ENCODE measurements at places on chromosomes 4 and X.

DNA sequence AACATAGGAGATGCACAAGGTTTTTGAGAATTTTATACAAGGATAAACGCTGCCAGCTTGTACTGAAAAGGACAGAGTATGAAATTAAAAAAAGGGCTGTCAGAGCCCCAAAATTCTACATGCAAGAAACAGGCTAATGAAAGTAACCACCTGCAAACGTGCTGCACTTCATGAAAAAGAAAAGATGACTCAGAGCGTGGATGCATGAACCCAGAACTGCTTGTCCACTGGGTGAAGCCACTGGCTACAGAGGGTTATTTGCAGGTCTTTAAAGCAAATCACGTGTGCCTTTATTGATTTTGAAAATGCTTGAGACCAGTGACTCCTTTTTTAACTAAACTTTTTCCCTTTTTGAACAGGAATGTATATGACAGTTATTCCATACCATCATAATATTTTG lies 25.3 kb upstream of the FRMD7 start:
- DNase-seq, result no peak

GRCh38 chr4:145804116-145804515 lies 124.2 kb downstream of the C4orf51 start:
- DNase-seq, result no peak

- DNase-seq, result no peak
Measured at GRCh38 chr4:42483426-42484379, 86.4 kb downstream of the SHISA3 start.

DNA sequence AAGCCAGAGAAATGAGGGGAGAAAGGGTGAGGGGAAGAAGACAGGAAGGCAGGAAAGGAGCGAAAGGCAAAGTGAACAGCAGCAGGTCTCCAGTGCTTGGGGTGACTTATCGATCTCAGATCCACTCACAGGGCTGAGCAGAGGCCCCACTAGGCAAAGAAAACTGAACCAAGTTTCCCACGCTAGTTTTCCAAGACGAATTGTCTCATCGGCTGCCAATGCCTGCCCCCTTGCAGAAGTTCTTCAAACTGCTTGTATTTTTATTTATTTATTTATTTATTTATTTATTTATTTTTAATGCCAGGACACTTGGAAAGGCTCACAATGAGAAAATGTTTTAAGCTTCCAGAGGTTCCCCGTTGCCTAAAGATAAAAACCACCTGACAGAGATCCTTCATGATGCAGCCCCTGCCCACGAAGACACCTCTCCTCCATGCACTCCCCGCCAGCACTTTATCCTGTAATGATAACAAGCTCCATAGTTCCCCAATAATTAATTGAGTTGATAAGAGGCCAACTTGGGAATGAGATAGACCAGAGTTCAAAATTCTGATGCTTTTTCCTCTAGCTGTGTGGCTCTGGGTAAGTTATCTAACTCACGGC lies 43.2 kb downstream of the QDPR start:
- peak; percentile 20 for DNase-seq

DNA sequence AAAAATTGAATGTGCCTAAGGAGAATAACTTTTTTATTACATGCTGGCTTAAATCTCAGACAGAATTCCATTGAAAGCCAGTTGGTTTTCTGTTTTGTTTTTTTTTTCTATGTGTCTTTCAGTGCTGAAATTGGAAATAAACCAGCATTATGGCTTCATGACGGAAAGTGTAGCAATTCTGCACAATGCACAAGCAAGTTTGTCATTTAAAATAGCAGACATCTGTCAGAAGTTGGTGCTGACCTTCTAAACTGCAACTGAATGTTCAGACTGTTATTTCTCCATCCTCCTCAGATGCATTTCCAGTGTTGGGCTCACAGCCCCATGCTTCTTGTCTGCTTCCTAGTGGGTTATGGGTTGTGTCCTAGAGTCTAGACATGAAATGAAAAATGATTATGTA lies 107.2 kb upstream of the LIMCH1 start:
- DNase-seq, result no peak

DNA sequence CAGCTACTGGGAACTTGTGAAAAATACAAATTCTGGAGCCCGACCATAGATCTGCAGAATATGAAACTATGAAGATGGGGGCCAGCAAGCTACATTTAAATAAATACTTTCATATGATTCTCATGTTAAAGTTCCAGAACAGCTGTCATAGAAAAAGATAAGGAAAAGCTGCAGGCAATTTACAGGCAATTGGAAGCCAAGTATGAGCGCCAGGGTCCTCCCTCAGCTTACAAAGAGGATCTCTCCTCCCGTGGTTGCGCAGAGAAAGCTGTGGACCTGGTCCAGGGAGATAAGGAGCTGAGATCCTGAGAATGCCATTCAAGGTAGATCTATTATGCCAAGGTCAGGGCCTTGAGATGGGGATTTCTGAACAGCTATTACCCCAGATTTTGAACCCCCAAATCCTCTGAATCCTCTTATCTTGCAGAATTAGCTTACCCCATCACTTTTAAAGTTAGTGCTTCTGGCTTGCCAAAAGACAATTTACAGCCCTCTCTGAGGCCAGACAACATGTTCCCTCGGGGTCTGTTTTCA lies 25.6 kb upstream of the FRAS1 start:
- DNase-seq, result peak; percentile 0

DNA sequence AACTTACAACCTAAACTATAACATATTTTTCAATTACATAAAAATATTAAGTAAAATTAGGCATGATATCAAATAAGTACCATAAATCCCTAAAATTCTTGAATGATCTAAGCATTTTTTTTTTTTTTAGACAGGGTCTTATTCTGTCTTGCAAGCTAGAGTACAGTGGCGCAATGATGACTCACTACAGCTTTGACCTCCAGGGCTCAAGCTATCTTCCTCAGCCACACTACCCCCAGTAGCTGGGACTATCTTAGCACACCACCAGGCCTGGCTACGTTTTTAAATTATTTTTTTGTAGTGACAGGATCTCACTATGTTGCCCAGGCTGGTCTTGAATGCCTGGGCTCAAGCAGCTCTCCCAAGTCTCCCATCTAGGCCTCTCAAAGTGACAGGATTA lies 1042.3 kb downstream of the FSTL5 start:
- DNase-seq, result no peak

DNA sequence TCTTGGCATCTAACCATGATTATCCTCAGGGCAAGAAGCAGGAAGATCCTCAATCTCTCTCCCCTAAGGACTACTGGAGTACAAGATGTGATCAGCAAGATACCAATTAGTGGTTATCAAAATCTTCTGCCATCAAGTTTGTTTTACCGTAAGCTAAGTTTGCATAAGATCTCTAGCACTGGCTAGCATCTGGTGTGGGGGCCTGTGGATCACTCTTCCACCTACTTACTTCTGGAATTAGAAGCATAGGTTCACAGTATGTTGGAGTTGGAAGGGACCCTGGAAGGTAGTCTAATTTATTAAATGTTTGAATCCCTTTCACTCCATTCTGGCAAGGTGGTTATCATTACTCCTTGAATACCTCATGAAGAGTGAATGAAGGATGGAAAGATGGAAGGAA lies 93.3 kb upstream of the BANK1 start:
- DNase-seq, result no peak

GRCh38 chrX:18931972-18932371 lies 51.9 kb downstream of the PHKA2 start:
- DNase-seq, result no peak

DNA sequence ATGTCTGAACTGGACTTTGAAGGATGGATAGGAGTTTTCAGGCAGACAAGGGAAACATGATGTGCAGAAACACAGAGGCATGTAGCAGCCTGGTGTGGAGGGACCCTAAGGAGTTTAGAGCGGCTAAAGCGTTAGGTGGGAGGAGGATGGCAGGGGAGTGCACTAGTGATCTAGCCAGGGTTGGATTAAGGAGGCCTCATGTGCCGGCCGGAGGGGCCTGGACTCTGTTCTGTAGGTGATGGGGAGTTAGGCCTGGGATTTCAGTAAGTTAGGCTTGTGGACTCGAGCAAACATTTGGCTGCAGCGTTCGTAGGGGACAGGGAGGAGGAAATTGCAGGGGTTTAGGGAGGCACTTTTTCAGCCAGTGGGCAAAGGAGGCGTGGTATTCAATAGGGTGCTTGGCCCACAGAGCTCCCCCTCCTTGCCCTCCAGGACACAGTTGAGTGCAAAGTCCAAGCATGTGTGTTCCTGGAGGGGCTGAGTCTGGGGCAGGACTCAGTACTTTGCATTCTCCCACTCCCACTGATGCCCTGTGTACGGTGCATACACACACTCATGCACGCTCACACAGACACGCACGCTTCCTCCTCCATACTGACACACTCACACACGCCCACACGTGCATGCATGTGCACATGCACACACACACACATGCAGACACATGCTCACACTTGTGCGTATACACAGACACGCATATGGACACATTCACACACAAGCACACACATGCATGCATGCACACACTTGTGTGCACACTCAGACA lies 18.6 kb downstream of the PSAPL1 start:
- DNase-seq, result no peak

- DNase-seq, result peak; percentile 25
Measured at GRCh38 chr4:73019462-73020047, 50.0 kb downstream of the COX18 start.

DNA sequence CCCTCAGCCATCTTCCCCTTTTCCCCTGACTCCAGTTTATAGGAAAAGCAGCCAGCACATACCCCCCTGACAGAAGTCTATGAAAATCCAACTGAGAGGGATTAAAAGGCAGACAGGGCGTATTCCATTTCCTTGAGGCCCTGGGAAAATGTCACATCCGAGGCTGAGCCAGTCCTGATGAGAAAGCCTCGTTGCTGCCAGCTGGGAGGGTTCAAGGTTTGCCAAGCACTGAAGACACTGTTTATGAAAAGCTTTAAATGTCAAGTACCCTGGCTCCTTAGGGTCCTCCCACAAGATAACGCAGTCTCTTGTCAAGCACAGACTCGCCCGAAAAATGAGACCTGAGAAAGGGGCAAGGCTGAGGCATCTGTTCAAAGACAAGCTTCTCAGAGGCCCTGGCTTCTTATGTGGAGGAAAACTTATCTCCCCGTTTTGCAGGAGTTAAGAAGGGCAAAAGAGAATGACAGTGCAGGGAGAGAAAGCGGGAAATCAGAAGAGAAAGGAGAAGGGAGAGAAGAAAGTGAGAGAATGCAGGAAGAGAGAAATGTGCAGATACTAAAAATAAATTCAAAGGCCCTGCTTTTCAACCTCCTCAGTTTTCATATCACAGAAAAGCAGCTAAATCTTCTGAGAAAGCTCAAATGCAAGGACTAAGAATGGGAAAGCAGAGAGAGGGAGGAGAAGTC lies 44.7 kb downstream of the SCD5 start:
- DNase-seq, result no peak

DNA sequence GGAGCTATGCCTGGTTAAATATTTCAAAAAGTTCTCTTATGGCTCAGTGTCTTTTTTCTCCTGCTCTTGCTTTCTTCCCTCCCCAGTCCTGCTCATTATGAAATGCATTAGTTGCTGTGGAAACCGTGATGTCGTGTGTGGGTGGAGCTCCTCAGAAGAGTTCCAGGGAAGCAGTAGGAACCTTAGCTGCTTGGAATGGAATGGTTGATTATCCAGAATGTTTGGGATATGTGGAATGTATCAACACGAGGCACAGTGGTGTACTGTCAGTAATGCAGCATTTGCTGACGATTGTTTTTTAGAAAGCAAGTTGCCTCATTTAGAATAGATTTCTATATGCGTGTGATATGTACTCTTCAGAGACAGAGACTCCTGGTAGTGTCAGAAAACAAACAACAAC lies 333.2 kb downstream of the ARHGAP10 start:
- no peak for DNase-seq

DNA sequence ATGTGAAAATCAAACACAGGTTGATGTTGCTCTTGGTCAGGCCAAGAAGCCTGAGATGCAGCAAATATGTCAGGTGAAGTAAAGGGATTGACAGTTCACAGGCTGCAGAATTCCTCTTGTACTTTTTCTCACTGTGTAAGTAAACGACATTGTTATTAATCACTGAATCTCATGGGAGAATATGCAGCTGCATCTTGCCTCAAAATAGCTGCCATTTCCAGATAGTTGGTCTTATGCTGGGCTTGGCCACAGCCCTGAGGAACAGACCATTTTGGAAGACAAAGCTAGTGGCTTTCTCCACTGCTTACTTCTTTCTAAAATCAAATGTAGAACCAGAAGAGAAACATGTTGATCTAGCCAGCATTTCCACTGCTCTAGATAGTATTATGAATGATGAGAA lies 403.4 kb upstream of the NR3C2 start:
- no peak for DNase-seq

GRCh38 chr4:138611721-138612120 lies 369.6 kb upstream of the SLC7A11 start:
- DNase-seq, result no peak

- no peak for DNase-seq
Measured at GRCh38 chrX:94121799-94122198, 447.8 kb downstream of the FAM133A start.

DNA sequence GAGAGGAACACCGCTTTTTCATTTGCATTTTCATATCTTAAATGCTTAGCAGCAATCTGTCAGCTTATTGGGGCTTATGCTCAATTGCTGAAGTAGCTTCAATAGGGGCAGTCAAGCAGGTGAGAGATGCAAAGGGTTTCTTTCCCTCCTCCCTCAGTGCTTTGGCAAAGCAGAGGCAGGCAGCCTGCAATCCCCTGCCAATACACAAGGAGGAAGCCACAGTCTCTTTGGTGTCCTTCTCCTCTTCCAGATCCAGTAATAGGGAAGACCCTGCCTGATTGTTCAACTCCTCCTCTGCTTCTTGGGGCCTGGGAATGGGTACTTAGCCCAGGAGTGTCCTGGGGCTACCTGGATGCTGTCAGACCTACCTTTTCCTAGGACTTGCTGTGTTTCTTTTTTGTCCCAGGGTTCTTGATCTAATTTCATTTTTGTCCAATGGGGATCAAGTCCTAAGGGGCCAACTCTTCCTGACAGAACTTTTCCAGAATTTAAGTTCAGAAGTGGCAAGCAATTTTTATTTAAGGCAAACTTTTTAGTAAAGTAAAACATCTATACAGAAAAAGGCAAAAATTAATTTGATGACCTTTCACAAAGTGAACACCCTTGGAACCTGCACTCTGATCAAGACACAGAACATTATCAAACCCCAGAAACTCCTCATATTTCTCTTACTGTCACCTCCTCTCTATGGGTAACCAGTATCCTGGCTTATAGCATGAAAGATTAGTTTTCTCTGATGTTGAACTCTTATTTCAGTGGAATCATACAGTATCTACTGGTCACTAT lies 260.3 kb downstream of the PPP3CA start:
- no peak for DNase-seq

DNA sequence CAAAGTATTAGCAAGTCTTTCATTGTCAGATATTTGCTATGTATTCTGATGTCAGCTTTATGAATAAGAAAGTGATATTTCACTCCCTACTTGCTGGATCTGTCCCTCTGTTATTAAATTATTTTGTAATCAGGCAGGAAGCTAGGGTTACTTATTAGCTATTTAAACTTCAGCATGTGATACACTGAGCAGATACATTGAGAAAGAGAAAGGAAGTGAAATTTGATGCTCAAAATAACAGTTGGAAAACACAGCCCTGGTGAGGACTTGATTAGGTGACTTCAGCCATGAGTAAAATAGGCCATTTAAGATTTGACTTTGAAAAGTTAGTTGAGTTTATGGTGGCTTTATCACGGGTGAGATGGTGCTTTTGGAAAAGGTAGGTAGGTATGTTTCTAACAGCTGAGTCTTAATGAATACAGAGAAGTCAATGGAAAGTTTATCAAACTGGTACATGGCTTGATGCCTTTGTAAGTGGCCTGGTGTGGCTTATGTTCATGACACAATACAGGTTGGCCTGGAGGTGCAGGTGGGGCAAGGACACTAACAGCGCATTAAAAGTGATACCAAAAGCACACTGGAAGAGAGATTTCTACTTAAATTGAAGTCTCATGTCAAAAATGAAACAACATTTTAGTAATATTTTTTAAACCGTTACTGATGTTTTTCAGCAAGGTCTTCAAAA lies 321.2 kb upstream of the SPOCK3 start:
- no peak for DNase-seq

Data from NCI-H2081 (cell line).